NCI-H1092 (cell line): ENCODE measurements at places on chromosomes 3 and 15.

- DNase-seq, result no peak
Measured at GRCh38 chr3:158200955-158201354, 91.1 kb downstream of the RSRC1 start.

- no peak for DNase-seq
Measured at GRCh38 chr15:42784705-42785104, 47.8 kb upstream of the CDAN1 start.

- no peak for DNase-seq
Measured at GRCh38 chr15:44647637-44648036, 15.8 kb downstream of the SPG11 start.

DNA sequence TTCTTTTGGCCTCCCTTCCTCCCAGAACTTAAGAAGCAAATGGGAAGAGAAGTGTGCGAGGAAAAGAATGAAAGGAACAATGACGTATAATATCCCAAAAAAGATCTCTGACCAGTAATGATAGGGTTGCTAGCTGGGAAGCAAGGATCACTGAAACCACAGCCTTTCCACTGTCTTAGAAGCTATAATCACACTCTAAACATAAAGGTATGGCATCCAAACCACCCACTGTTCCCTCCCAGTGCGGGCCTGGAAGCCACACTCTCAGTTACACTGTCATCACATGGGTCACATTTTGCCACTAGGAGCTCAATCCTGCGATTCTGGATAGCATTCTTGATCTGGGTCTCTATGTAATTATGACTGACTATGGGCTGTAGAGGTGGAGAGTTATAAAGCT is 131.6 kb upstream of the HACD2 start:
- DNase-seq, result no peak

GRCh38 chr3:72273615-72274014 is 488.7 kb upstream of the PROK2 start:
- no peak for DNase-seq

- no peak for DNase-seq
Measured at GRCh38 chr3:140911822-140912221, 29.8 kb upstream of the SLC25A36 start.

- no peak for DNase-seq
Measured at GRCh38 chr15:69422336-69422895, 8.3 kb downstream of the KIF23 start.

DNA sequence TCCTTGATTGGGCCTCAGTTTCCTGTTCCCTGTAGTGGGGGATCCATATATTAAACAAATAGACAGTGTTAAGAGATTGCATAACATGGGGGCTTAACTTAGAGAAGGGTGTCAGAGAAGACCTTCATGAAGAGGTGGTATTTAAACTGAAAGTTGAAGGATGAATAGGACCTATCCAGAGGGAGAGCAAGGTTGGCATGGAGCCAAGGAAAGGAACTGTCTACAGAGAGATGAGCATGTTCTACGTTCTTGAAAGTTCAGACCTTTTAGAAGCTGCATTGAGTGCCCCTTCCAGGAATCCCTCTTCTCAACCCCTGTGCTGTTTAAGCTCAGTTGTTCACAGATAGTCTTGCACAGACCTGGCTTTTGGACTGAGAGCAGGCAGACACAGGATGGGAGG is 2.4 kb downstream of the HTD2 start:
- DNase-seq, result no peak

- no peak for DNase-seq
Measured at GRCh38 chr15:81411051-81411450, 37.0 kb upstream of the TMC3 start.

DNA sequence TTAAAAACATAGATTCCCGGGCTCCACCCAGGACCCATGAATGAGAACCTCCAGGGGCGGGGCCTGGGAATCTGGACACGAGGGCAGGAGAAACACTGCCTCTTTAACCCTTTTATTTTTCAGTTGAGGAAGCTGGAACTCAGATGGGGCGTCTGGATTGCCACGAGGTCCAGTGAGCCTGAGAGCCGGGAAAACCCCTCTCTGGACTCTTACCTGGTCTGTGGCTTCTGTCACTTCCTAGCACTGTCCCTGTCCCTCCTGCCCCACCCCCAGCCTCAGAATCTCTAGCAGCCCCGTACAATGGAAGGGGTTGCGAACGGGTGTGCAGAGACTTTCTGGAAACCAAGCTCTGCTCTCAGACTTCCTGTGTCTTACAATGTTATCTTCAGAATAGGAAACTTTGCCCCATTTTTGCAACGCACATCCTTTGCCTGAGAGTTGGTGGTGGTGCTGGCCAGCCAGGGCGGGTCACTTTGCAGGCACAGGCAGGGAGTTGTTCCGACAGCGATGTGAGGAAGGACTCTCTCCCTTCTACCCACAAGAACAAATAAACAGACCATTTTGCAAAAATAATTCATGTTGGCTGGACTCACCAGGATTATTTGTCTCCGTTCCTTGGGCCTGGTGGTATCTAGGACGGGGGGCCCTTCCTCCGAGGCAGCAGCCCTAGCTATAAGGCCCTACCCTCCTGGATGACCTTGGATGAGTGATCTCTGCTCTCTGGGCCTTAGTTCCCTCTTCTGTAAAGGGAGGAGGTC is 59.1 kb downstream of the SMAD6 start:
- DNase-seq, result no peak

GRCh38 chr3:71718072-71718471 is 7.1 kb downstream of the EIF4E3 start:
- no peak for DNase-seq

DNA sequence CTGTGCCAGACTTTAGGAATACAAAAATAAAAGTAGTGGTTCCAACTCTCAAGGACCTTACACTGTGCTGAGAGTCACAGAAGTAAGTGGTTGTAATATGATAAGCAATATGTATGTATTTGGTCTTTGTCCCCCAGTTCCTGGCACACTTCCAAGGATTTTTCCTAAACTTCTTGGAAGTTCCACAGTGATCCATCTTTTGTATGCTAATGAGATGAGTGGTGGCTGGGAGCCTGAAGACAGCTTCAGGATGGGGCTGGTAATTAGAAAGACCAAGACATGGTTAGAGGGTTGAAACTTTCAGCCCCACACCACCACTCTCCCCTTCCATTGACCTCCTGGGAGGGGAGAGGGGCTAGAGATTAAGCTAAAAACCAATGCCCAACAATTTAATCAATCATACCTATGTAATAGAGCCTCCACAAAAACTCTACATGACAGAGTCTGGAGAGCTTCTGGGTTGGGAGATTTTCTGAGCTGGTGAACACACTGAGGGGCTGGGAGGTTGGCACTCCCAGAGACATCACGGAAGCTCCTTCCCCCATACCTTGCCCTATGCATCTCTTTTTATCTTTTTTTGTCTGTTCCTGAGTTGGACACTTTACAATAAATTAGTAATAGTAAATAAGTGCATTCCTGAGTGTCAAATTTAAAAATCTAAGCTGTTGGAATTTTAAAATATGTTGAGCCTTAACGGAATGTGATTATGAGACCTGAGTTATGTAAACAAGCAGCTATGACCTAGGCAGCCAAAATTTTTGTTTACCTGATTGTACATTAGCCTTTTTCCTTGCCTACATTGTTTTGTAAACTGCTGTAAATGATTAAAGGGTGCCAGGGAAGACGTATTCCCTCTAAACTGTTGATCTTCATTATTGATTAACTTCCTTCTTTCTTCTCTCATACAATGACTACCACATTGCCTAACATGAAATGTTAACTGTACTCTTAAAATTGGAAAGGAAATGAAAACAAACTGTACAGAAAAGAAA is 24.3 kb downstream of the CD200R1L start:
- no peak for DNase-seq

DNA sequence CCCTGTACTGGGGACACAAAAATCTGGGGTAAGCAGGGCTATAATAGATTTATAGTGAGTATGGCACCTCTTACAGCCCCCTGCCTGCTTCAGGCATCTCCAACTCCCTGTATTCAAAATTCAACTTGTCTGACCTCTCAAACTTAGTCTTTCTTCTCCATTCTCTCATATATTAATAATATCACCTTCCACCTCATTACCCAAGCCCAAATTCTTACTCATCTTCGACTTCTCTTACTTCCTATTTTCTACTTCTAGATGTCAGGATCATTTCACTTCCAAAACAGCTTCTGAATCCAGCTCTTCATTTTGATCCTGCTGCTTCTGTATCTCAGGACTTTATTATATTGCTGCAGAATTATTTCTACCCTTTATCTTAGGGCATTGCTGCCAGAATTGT is 290.7 kb downstream of the CHST2 start:
- DNase-seq, result no peak

DNA sequence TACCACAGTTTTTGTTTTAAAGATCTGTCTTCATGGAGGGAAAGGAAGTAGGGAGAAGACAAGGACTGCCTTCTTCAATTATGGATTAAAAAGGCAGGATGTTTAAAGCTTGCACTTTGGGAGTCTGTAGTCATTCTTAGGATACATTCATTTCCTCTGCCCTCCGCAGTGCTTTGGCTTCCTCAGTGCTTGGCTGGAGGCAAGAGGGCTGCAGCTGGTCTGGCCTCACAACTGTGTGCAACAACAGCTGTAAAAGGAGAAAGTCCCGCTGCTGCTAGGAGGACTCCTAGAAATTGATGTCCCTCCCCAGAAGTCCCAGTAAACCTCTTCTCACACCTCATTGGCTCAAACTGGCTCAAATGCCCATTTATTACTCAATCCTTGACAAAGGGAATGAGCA is 54.4 kb upstream of the PPP2R3A start:
- no peak for DNase-seq

DNA sequence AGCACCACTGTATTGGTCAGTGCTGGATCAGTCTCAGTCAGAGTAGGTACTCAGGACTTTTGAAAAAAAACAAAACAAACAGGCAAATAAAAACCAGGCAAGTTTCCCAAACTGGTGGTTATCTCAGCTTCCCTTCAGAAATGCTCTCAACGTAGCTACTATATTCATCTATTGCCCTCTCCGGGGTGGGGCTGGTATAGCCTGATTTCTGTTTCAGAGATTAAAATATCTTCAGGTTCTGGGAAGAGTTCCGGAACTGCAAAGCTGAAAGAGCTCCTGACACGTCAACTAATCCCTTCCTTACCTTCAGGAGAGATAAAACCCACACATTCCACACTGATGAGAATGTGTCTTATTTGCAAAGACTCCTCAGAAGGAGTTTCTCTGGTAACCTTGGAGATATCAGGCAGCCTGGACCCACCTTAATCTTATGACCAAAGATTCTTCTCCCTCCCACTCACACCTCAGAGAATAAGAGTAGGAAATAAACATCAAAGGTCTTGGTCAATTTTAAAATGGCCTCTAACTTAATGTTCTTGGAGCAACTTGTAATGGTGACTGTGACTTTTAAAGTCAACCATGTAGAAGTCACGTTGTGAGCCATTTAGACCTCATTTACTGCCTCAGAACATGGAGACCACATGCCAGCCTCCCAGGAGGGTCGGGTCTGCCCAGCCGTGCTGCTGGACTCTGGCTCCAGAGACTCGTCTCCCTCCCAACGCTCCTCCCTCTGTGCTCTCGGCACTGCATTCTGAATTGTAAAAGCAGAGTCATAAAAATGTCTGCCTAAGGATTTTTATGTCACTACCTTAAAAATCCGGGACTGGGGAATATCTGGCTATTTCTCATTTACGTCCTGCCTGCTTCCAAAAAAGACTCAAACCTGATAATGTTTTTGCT is 53.8 kb downstream of the CDCP1 start:
- no peak for DNase-seq

DNA sequence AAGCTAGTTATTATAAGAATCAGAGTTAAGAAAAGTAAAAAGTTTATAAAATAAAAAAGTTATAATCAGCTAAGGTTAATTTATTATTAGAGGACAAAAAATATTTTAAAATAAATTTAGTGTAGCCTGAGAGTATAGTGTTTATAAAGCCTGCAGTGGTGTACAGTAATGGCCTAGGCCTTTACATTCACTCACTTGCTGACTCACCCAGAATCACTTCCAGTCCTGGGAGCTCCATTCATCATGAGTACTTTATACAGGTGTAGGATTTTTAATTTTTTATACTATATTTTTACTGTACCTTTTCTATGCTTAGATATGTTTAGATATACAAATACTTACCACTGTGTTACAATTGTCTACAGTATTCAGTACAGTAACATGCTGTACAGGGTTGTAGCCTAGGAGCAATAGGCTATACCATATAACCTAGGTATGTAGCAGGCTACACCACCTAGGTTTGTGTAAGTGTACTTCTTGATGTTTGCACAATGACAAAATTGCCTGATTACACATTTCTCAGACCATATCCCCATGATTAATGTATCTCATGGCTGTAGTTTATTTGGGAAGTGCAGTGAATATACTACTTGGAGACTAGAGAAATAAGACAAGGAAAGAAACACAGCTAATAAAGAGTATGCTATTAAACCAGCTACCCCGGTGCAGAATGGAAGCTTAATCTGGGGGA is 101.9 kb upstream of the GALNT15 start:
- no peak for DNase-seq

DNA sequence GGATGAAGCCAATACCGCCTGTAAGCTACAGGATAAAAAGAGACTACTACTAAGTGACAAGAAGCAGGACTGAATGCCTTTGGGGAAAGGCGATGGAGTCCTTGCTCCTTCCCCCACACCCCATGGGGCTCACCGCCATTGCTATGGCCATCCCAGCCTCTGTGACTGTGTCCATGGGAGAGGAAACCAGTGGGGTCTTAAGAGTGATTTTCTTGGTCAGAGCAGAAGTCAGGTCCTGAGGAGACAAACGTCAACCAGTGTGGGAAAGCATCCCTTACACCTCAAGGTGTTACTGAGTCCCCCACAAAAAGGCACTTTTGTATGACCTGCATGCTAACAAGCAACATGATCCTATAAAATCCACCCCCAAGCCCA is 913 bp downstream of the IMPDH2 start:
- no peak for DNase-seq

- no peak for DNase-seq
Measured at GRCh38 chr3:66405701-66406091, 95.1 kb downstream of the LRIG1 start.

GRCh38 chr3:139561255-139561817 is 21.8 kb upstream of the RBP1 start:
- no peak for DNase-seq

DNA sequence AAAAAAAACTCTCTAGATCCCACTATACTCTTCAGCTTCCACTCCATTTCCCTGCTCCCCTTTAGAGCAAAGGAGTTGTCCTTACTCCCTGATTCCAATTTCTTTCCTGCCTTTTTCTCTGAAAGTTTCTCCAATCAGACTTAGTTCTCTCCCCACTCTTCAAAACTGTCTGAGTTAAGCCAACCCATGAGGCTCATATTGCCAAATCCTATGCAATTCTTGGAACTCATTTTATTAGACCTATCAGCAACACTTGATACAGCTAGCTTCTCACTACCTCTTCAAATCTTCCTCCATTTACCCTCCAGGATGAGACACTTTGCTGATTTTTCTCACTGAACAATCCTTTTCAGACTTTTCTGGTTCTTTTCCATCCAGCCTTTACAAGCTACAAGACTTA is 233.1 kb downstream of the THRB start:
- no peak for DNase-seq

DNA sequence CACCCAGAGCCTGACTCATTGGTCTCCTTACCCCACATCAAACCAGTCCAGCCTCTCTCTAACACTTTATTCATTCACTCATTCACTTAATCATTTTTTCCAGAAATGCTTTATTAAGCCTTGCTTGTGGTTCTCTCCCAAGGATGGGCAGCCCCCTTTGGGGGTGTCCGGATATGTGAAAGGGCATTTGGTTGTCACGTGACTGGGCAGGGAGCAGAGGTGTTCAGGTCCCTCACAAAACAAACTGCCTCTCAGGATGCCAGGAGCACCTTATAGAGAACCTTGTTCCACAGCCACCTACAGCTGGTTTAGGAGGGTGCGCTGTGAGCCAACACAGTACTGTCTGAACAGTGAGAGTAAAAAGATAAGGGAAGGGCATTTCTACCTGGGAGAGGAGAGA is 25.8 kb upstream of the PTPN23 start:
- DNase-seq, result no peak
